ENCODE measurements at places on chromosomes 7 and 10. TPM values are rescaled to one million over a fixed set of nuclear protein-coding genes. Genes with fewer than 3 reads are reported as not detected.

Gene HUS1
- 72.7 TPM for total RNA-seq

Gene HKDC1
- total RNA-seq = 1.1 TPM

GRCh38 chr7:52897713-52898112 is 137.7 kb upstream of the POM121L12 start:
- H3K27ac ChIP-seq = no peak overlapping the region
- H3K27me3 ChIP-seq = no peaks in the 10 kb centered on the region
- no peaks in the 10 kb centered on the region for H3K36me3 ChIP-seq
- H3K4me1 ChIP-seq = no peaks in the 10 kb centered on the region

- DNase-seq = no peak
- H3K4me3 ChIP-seq = no peak overlapping the region
- no peaks in the 10 kb centered on the region for H3K36me3 ChIP-seq
- no peak overlapping the region for H3K27ac ChIP-seq
Measured at GRCh38 chr7:77989981-77990566, 191.5 kb downstream of the PHTF2 start.

Gene ANKRD30A
- total RNA-seq = not detected
